ENCODE measurements at places on chromosomes 16 and 17.

GRCh38 chr17:50589095-50589705 lies 28.7 kb downstream of the CACNA1G start:
- DNase-seq, result no peak

GRCh38 chr16:67406111-67406971 lies 9.9 kb downstream of the ZDHHC1 start:
- no peak for DNase-seq

- no peak for DNase-seq
These were observed 8.4 kb downstream of the GLOD4 start for GRCh38 chr17:773467-774312.

DNA sequence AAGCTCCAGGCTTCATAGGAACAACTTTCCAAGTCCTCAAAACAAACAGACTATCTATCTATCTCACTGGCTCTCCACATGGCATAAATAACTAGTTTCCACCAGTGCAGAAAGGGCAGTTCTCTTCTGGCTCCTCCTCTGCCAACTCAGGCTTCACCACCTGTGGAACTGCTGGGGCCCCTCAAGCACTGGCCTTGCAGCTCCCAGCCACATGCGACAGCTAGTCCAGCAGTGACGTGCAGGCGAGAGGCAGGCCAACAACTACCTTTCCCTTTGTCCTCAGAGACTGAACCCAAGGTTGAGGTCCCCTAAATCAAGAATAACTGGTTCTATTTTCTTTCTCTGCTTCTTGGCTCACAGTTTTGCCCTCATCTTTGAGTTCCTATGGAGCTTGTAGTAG lies 137.6 kb downstream of the AATF start:
- no peak for DNase-seq

GRCh38 chr17:38458521-38458920 lies 30.3 kb downstream of the ARHGAP23 start:
- no peak for DNase-seq

- DNase-seq, result no peak
These were observed 1.5 kb downstream of the VPS35 start for GRCh38 chr16:46687486-46687885.

- DNase-seq, result no peak
These were observed 9.6 kb upstream of the MINK1 start for GRCh38 chr17:4823373-4824089.

GRCh38 chr16:84611041-84611440 lies 6.8 kb downstream of the COTL1 start:
- DNase-seq, result no peak

DNA sequence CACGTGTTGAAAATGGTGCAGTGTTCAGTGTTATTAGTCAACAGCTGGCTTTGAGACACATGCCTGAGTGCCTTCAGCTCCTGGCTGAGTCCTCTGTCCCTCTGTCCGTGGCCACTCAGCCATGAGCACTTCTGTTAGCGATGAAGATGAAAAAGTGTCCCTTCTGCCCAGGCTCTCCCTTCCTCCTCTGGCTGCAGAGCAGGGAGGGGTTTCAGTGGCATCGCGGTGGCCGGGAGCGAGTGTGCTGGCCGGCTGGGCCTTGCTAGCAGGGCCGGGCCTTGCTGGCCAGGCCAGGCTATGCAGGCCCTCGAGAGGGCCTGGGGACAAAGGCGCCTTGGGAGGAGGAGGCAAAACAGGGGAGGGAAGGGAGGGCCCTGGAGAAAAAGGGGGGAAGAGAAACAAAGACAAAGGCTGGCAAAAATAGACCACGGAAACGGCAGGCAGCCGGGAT lies 47.7 kb downstream of the CMIP start:
- no peak for DNase-seq

- no peak for DNase-seq
These were observed 18.1 kb upstream of the C16orf87 start for GRCh38 chr16:46848768-46849764.

DNA sequence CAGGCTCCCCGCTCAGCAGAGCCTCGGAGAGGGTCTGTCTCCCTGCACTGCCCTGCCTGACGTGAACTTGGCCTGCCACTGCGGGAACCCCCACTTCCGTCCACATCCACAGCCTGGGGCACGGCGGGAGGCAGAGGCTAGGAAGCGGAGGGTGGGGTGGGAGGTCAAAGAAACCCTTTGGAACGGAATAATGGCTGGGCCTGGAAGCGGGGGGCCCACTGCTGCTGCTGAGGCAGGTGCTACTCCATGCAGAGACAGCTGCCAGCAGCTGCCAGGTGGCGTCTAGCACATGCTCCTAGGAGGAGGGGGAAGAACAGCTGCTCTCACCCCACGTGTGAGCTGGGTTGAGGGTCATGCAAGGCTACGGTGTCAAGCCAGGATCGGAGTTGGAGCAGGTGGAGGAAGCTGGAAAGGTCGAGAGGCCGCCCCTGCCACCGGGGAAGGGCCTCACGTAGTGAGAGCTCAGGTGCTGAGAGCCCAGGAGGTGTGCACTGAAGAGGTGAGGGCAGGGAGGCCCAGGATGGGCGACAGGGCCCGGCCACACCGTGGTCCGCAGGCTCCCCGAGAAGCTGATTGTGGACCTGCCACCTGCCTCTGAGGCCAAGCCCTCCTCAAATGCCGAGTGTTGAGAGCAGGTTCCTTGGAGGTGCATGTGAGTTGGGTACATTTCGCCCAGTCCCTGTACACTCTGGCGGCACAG lies 9.8 kb downstream of the FSCN2 start:
- DNase-seq, result no peak

DNA sequence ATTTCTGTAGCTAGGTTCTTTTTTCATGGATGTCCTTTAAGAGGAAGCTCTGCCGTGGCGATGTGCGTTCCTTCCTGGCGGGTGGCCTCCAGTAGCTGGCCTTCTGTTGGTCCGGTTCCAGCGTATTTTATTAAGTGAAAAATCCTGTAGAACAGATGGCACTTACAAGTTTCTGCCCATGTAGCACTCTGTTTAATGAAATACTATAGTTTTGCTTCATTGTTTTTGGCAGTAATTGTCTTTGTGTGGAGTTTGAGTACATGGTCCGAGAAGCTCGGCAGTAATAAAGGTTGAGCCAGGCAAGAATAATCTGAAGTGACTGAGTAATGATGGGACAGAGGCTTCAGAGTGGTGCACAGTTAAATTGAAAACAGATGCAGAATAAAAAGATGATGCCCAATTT lies 20.4 kb downstream of the USP10 start:
- peak; percentile 8 for DNase-seq

GRCh38 chr16:85557971-85558657 lies 55.0 kb upstream of the GSE1 start:
- no peak for DNase-seq

DNA sequence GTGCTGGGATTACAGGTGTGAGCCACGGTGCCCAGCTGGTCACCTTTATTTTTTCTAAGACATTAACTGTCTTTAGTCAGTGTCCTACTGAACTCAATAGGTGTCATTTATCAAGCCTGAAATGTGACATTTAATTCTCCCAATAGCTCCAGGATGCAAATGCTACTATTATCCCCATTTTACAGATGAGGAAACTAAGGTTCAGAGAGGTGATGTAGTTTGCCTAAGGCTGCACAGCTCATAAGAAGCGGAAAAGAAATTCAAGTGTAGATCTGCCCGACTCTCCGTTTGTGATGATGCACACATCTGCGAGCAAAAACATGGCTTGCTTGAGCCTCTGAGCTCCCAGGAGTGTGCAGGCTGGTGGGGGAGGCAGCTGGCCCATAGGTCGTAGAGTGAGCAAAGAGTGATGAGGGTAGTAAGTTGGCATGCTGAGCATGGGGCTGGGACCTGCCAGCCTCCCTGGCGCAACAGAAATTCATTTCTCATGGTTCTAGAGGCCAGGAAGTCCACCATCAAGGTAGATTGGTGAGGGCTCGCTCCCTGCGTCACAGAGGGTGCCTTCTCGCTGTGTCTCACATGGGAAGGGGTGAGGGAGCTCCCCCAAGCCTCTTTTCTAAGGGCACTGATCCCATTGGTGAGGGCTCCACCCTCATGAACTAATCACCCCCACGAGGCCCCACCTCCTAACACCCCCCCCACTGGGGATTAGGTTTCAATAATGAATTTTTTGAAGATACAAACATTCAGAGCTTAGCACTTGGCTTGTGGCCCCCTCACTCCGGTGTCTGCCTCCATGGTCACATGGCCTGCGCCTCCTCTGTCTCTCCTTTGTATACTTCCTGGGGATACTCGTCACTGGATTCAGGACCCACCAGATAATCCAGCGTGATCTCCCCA lies 141.5 kb upstream of the PLCG2 start:
- DNase-seq, result no peak
